ENCODE measurements at places on chromosomes 5 and 9. TPM values are rescaled to one million over a fixed set of nuclear protein-coding genes. Genes with fewer than 3 reads are reported as not detected.
A peak's percentile ranks its signal among the peaks of the same experiment; 100 is the strongest.

SHISAL2B gene
- total RNA-seq, result not detected

DNA sequence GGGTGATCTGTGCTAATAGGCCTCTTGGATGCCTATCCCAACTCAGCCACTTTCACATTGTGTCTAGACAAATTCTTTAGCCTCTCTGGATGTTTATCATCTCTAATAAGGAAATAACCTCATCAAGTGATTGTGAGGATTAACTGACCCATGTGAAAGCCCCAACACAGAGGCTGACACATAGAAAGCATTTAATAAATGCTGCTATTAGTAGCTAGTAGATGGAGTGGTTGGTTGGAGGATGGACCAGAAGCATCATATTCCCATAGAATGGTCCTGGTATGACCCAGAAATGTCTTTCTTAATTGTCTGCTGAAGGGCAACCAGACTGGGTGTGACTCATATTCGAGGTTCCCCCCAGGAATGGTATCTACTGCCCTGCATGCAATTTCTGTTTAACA lies 124.4 kb downstream of the PIK3R1 start:
- no peak overlapping the region for H3K4me3 ChIP-seq
- no peak overlapping the region for H3K27ac ChIP-seq
- no peak for DNase-seq
- peaks cover 6% of the 10 kb centered on the region for H3K4me1 ChIP-seq
- no peaks in the 10 kb centered on the region for H3K36me3 ChIP-seq

PCDHB1 gene
- total RNA-seq, result 0.16 TPM

ABO gene
- total RNA-seq, result 2.0 TPM

OR1L1 gene
- total RNA-seq, result not detected

GRCh38 chr5:171614511-171614910 lies 171.1 kb upstream of the SMIM23 start:
- peaks cover 21% of the 10 kb centered on the region for H3K27me3 ChIP-seq
- H3K4me1 ChIP-seq, result peaks cover 6% of the 10 kb centered on the region
- H3K4me3 ChIP-seq, result no peak overlapping the region

GRCh38 chr5:52684051-52684450 lies 103.7 kb upstream of the ITGA1 start:
- H3K27ac ChIP-seq, result no peak overlapping the region
- no peak overlapping the region for H3K4me3 ChIP-seq
- no peak for DNase-seq
- peaks cover 4% of the 10 kb centered on the region for H3K27me3 ChIP-seq
- no peaks in the 10 kb centered on the region for H3K36me3 ChIP-seq

SPINK6 gene
- not detected for total RNA-seq

- H3K27ac ChIP-seq, result no peak overlapping the region
- DNase-seq, result no peak
- H3K36me3 ChIP-seq, result no peaks in the 10 kb centered on the region
These were observed 21.6 kb downstream of the CSF1R start for GRCh38 chr5:150064681-150065220.

HSPB3 gene
- not detected for total RNA-seq

PPP1R26 gene
- total RNA-seq, result 27.9 TPM

- no peaks in the 10 kb centered on the region for H3K27me3 ChIP-seq
- no peak overlapping the region for H3K4me3 ChIP-seq
- peaks cover 8% of the 10 kb centered on the region for H3K4me1 ChIP-seq
These were observed 1.4 kb downstream of the RNU6ATAC start for GRCh38 chr9:134162926-134163370.

BTF3 gene
- total RNA-seq, result 655 TPM

SLC27A6 gene
- total RNA-seq, result 28.4 TPM

GRCh38 chr9:86968258-86968920 lies 21.1 kb upstream of the GAS1 start:
- no peaks in the 10 kb centered on the region for H3K27me3 ChIP-seq
- no peak for DNase-seq
- peaks cover 29% of the 10 kb centered on the region for H3K4me1 ChIP-seq
- H3K4me3 ChIP-seq, result no peak overlapping the region
- H3K27ac ChIP-seq, result no peak overlapping the region
- H3K36me3 ChIP-seq, result no peaks in the 10 kb centered on the region

GRCh38 chr5:150186897-150187296 lies 3.0 kb upstream of the SLC6A7 start:
- H3K36me3 ChIP-seq, result no peaks in the 10 kb centered on the region
- peaks cover 50% of the 10 kb centered on the region for H3K27me3 ChIP-seq
- H3K4me3 ChIP-seq, result no peak overlapping the region

GRCh38 chr9:68805890-68806517 lies 101.0 kb downstream of the PIP5K1B start:
- H3K4me3 ChIP-seq, result no peak overlapping the region
- no peaks in the 10 kb centered on the region for H3K36me3 ChIP-seq
- H3K27ac ChIP-seq, result no peak overlapping the region
- DNase-seq, result no peak
- no peaks in the 10 kb centered on the region for H3K27me3 ChIP-seq
- H3K4me1 ChIP-seq, result peaks cover 10% of the 10 kb centered on the region

PCDHB14 gene
- 7.1 TPM for total RNA-seq

DNA sequence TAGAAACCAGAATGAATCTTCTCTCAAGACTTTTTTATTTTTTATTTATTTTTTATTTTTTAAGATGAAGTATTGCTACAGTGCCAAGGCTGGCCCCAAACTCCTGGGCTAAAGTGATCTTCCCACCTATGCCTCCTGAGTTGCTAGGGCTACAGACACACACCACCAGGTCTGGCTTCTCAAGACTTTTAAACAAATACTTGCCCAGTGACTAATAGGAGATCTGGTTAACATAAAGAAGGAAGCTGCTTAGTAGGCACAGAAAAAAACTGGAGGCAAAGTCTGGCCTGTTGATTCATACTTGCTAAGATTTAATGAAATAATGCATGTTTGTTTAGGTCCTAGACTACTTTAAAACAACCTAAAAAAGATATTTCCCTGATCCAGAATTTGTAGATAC lies 43.8 kb downstream of the SLC38A9 start:
- DNase-seq, result no peak
- no peaks in the 10 kb centered on the region for H3K27me3 ChIP-seq
- H3K4me1 ChIP-seq, result peaks cover 14% of the 10 kb centered on the region
- no peak overlapping the region for H3K4me3 ChIP-seq

DNA sequence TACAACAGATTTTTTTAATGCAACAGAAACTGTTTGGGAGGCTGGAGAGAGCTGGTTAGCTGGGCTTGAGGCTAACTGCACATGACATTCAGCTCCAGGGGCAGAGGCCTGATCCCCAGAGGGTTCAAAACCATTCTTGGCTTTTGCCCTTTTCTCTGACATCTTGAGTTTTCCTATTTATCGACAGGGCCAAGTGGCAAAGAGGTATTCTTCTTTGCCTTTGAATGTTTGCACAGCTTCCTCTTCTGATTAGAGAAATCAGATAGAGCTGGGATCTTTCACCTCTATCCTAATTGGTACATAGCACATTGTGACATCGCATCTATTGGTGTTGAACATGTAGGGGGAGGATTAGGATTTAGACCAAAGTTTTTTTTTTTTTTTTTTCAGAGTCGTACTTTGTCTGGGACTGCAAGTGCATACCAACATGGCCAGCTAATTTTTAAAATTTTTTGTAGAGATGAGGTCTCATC lies 143.7 kb downstream of the ACTBL2 start:
- no peaks in the 10 kb centered on the region for H3K27me3 ChIP-seq
- H3K4me3 ChIP-seq, result no peak overlapping the region
- H3K27ac ChIP-seq, result no peak overlapping the region
- peaks cover 5% of the 10 kb centered on the region for H3K4me1 ChIP-seq

DNA sequence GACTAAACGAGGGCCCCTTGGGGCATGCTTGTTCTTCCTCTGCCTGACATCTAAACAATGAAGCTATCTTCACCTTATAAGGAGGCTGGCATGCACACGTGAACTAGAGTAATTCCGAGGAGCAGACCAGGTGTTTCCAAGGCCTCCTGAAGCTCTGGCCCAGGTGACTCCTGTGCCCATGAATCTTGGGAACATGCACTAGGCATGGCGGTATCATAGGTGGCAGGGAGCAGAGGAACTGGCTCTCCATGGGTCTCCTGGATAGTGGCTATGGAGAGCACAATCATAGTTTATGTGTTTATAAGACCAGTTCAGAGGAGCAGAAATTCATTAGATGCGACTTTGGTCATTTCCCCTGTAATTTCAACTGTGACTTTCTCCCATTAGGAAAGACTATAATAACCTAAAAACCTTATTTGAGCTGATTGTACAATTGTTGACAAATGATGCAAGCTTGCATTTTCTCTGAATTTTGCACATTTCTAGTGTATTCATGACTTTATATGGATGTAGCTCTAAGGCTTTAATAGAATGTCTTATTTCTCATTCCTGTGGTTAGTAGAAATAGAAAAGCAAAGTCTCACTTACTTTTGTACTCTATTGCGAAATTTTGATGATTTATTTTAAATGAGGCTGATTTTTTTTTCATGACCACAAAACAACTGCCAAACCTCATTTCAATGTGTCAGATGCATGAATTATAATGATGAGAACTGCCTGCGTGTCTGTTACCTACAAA lies 135.3 kb upstream of the RPS23 start:
- DNase-seq, result no peak
- peaks cover 30% of the 10 kb centered on the region for H3K4me1 ChIP-seq
- no peaks in the 10 kb centered on the region for H3K27me3 ChIP-seq
- peak overlapping the region; percentile 38 for H3K27ac ChIP-seq
- no peaks in the 10 kb centered on the region for H3K36me3 ChIP-seq
- no peak overlapping the region for H3K4me3 ChIP-seq

NUTM2G gene
- total RNA-seq, result not detected

Data from mesothelial cell of epicardium (in vitro differentiated cells).